ENCODE measurements at places on chromosomes 3 and 15.

DNA sequence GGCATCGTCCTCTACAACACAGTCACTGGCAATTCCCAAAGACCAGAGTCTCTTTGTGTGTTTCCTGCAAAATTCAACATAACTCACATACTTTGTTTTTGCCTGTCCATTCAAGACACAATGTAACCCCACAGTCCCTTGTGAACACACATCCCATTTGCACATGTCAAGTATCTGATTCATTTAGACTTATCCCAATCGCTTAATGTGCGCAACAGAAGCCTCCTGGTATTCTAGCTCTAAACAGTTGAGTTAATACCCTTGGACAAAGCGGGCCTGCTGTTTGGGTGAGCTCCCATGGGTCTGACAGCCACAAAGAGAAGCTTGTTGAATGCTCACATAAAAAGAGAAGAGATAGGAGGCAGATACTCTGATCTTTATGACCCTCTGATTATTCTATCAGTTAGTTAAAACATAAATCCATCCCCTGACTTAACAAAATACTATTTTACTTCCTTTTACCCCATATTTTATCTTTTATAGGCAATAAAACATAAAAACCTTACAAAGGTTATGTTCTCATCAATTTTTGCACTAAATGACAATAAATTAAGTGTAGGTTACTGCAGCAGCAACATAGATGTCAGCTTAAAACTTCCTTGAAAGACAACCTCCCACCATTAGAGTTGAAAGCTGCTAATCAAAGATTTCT lies 79.4 kb downstream of the ANXA2 start:
- no peak for DNase-seq

DNA sequence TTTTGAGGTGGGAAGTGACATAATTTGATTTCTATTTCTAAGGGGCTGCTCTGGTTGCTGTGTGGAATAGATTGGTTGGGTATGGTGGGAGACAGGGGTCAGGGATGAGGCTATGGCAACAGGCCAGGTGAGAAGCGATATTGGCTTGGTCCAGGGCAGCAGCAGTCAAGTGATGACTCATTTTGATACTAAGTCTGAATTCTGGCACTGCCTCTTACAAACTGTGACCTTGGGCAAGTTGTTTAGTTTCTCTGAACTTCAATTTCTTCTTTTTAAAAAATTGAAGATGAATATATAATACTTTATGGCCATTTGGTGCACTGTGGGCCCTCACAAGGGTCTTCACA lies 40.4 kb upstream of the CLSTN2 start:
- peak; percentile 22 for DNase-seq

- no peak for DNase-seq
Measured at GRCh38 chr3:158127250-158128219, 17.6 kb downstream of the RSRC1 start.

DNA sequence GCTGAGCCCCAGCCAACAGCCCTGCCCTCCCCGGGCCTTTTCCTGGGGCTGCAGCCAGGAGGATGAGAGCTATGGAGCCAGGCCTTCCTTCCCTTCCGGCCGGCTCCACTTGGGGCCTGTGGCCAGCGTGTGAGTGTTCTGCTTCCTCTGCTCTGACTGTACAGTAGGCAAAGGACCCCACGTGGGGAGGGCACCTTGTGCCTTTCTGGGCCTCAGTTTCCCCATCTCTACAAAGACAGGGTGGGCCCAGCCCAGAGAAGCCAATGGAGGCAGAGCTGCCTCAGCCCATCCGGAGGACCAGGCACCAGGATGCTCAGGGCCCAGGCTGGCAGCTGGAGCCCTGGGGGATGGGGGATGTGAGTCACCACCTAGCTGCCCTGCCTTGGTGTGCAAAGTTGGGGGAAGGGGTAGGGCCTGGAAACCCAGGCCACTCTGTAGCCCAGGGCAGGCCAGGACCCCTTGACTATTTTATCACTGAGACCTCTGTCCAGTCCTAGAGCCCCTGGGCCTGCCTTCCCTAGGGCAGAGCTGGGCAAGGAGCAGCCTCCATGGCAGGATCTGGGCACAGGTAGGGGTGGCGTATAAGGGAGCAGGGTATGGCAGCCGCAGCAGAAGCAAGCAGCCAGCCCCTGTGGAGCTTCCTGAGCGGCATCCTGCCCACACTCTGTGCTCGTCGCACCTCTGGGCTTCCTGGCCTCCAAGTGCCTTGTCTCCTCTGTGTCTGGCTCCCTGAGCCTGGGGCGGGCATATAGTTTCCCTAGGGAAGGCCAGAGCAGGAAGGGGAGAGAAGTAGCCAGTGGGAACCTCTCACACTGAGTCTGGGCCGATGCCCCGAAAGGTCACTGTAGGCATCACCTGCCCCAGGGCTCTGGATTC lies 1.8 kb downstream of the PSTPIP1 start:
- DNase-seq = peak; percentile 46

- no peak for DNase-seq
Measured at GRCh38 chr3:195612075-195612800, 28.5 kb upstream of the APOD start.

DNA sequence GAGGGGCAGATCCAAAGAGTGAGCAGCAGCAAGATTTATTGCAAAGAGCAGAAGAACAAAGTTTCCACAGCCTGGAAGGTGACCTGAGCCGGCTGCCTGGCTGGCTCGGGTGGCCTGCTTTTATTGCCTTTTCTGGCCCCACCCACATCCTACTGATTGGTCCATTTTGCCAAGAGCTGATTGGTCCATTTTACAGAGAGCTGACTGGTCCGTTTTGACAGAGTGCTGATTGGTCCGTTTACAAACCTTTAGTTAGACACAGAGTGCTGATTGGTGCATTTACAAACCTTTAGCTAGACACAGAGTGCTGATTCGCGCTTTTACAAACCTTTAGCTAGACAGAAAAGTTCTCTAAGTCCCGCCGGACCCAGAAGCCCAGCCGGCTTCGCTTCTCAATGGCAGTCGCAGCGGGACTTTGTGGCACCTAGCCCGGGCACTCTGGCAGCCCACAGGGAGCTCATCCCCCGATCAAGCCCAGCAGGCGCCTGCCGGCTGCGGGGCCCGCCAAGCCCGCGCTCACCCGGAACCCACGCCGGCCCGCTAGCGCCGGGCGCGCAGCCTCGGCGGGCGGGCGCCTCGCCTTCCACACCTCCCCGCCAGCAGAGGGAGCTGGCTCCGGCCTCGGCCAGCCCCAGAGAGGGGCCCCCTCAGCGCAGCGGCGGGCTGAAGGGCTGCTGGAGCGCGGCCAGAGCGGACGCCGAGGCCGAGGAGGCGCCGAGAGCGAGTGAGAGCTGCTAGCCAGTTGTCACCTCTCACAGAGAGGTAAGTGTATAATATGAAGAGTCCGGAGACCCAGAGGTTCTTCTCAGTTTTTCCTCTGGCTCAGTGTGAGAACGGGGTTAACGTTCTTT lies 339.2 kb downstream of the CHL1 start:
- DNase-seq = peak; percentile 24

DNA sequence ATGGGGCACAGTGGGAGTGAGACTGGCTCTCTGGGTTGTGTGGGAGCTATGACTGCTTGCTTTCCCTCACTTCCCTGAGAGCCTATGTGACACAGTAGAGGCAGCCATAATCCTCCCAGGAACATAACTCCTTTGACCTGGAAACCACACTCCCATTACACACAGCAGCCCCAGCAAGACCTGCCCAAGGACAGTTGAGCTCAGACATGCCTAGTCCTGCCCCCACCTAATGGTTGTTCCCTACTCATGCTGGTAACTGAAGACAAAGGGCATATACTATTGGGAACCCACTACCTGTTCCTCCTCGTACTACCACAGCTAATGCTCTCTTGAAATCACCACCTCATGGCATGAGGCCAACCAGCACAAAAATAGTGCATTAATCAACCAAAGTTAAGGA lies 550.4 kb upstream of the ARPP21 start:
- DNase-seq = no peak

DNA sequence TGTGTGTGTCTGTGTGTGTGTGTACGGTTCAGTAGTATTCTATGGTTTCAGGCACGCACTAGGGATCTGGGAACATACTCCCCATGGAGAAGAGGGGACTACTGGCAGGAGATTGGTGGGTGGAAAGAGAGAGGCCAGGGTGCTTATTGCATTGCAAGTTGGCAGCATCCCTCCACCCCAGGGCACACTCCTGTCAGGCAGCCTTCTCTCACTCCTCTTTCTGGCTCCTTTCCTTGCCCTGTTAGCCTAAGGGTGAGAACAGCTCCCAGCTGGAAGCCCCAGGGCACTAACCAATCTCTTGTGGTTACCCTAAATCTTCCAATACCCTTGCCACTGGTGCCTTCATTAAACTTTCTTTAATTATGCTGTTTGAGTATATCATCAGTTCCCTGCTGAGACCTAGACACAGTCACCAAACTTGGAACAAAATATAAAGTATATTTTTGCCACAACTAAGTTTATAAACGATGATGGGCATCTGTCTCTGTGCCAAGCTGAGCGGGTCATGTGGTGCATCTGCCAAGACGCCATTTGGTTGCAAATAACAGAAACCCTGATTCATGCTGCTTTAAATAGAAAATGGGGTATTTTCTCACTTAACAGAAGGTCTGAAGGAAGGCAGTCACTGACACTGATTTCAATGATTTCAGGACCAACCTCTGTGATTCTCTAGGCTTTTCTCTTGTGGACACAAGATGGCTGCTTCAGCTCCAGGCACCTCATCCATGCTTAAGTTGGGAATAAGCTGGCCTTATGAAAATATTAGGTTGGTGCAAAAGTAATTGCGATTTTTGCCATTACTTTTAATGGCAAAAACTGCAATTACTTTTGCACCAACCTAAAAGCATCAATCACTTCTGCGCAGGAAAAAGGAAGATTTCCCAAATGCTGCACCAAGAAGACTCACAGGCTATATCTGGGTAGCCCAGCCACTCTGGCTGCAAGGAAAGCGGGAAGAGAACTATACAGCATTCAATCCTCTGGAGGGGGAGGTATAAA lies 476.9 kb upstream of the PROK2 start:
- no peak for DNase-seq

DNA sequence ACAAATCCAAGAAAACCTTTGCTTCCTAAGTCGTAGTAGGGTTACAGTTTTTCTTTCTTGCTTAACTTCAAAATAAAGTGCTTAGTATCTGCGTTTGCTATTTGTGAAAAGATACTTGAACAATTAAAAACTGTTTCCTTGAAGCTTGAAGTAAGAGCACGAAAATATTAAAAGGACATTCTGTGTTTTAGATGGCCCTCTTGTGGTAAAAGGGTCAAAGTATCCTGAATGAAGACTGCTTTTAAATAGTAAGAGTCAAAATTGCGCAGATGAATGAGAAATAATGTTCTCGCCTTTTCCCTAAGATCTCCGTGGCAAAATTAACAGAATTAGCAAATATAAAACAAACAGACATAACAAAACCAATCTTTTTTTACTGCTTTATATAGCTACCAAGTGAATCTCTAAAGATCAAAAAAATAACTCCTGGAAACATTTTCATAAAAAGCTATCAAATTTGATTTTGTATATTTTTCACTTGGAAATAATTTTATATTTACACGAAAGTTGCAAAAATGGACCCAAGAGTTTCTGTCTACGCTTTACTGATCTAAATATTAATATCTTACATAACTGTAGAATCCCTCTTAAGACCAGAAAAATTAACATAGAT lies 175.4 kb downstream of the MBNL1 start:
- DNase-seq = no peak

GRCh38 chr3:33746416-33747116 lies 28.5 kb upstream of the CLASP2 start:
- no peak for DNase-seq

DNA sequence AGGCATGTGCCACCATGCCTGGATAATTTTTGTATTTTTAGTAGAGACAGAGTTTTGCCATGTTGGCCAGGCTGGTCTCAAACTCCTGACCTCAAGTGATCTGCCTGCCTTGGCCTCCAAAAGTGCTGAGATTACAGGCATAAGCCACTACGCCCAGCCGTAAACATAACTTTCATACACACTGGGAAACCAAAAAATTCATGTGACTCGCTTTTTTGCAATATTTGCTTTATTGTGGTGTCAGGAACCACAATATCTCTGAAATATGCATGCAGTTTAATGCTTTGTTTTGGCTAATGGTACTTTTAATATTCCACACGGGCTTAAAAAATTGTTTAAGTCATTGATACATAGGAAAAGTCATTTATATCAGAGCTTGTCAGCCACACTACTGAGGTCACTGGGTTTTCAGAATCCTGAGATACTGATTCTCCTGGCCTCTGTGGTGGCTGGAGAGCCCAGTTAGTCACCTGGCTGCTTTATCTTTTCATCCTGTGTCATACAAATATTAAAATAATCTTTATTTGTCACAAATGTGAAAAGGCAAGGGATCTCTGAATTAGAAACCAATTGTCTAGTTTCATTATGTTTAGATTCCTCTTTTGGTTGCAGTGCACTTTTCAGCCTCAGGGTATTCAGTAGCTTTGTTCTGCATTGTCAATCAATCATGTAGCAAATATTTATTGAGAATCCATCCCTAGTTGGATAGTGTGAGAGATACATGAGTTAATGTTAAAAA lies 10.0 kb downstream of the TMEM62 start:
- DNase-seq = no peak

DNA sequence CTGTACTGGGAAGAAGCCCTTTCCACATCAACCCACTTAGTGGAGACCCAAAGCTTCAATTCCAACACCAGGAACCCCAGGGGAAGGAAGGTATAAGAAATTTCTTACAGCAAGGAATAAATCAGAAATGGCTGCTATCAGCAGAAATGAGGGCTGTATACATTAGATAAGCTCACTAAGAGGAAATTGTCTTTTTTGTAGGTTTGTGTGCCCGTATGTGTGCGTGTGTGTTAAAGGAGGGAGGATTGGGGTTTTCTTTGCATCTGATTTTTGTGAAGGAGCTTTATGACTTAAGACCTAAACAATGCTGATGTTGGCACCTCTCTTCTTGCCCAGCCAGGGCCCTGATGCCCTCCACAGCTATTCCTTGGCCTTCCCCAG lies 18.6 kb downstream of the ARRDC4 start:
- no peak for DNase-seq

- no peak for DNase-seq
Measured at GRCh38 chr3:27792869-27793268, 70.7 kb upstream of the EOMES start.
